CD8-positive, alpha-beta T cell (primary cell): ENCODE measurements at places on chromosomes 7 and 10.

DNA sequence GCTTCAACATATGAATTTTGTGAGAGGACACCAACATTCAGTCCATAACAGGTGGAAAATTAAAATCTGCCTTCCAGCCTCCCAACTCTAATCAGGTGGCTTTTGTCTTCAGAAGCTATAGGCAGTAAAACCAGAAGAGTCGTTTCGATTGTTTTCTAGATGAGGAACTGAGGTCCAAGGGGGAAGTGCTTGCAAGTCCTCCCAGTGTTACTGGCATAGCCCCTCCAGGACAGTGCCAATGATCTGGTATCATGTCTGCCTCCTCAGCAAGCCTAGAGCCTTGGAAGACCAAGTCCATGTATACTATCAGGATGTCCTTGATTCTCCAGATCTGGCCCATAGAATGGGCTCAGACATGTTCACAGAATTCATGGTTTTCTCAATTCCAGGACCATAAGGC is 16.9 kb downstream of the CYP26A1 start:
- DNase-seq: no peak

DNA sequence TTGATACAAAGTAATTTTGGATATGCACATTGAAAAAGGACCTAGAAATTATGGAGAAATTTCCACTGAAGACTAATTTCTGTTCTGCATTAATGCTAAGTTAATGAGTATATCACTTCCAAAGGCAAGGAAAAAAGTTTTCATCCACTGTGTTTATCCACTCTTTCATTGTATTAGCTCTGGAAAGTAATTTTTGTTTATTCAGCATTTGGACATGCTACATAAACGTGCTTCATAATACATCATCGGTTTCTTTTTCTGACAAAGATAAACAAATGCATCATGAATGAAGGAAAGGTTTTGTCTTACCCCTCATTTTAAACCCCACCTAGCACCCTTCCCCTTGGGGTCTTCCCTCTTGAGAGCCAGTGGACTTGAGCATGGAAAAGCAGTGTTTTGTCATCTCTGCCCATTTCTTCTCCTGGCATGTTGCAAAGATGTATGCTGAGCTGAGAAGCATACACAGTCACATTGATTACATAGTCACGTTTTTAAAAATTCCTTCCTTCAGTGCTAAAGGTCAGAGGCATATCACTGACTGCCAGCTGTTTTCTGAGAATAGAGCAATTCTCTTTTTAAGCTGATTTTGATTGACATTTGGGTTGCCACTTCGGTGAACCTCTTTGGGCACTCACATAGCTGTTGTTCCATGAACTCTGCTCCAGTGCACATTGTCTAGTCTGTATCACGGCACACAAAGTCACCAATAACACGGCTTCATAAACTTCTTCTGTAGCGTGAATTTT is 65.9 kb upstream of the C7orf33 start:
- DNase-seq: no peak

- DNase-seq: no peak
Measured at GRCh38 chr7:154746571-154747360, 256.2 kb downstream of the PAXIP1 start.

GRCh38 chr7:31082447-31082846 is 30.3 kb downstream of the ADCYAP1R1 start:
- no peak for DNase-seq

DNA sequence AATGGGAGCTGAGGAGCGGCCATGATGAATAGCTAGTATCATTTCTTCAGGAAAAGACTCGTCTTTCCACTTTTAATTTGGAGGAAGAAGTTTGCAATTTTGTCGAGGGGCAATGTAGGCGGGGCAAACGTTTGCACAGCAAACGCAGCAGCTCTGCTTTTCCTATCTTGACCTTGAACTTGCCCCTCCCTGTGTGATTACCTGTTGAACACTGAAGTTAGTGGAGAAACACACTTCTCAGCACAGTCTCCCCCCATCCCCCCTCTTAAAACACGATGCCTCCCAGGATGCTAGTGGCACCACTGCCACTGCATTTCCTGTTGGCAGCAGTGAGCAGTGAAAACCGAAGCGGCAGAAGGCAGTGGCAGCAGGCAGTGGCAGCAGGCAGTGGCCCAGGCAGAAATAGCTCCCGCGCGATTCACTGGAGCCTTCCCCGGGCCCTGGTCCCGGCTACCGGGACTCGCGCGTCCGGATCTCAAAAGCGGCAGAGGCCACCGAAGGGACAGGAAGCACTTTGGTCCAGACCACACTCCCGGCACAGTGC is at the start of gene EPDR1:
Gene EPDR1 (plus strand): TSS at position 336 of the 544 bp plus-strand sequence. CDS start 300 bp downstream, outside the sequence.
- peak; percentile 21 for DNase-seq

DNA sequence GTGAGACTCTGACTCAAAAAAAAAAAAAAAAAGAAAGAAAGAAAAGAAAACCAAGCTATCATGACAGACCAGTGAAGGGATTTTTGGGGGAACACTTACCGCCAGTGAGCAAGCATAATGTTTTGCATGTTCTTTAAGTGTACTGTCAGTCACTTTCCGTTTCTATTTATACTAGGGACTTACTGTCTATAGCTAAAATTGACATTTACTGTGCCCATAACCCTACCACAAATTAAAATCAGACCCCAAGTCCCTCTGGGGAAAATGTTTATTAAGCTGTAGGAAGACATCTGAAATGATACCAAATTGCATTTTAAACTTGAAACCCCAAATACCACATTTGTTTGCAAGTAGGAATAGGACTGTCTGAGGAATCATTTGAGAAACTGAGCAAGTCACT is 252.8 kb downstream of the TRIL start:
- DNase-seq: no peak

- DNase-seq: no peak
Measured at GRCh38 chr7:133011746-133012145, 70.1 kb downstream of the CHCHD3 start.
